Stimulated activated CD8-positive, alpha-beta memory T cell treated with anti-CD3 and anti-CD28 coated beads, Interleukin-2, amount 100 ng/mL, for 1 hour (primary cell): ENCODE measurements at places on chromosomes 3 and 15.

DNA sequence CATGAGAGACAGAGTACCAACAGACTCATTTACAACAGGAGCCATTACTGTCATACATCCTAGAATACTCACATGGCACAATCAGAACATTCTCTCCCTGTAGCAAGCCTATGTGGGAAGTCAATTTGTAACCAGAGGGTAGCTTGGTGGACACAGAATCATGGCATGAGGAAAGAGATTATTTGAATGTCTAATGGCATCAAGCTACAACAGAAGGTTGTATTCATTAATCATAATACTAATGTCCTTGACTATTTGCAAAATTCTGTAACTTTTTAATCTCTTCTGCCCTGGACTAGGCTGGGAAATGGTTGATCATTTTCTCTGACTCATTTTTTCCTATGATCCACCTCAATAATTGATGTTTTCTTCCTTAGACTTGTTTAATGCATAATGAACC is 345.2 kb upstream of the IL12A start:
- no peak for DNase-seq

GRCh38 chr3:108485146-108485545 is 25.2 kb downstream of the MYH15 start:
- DNase-seq, result no peak

DNA sequence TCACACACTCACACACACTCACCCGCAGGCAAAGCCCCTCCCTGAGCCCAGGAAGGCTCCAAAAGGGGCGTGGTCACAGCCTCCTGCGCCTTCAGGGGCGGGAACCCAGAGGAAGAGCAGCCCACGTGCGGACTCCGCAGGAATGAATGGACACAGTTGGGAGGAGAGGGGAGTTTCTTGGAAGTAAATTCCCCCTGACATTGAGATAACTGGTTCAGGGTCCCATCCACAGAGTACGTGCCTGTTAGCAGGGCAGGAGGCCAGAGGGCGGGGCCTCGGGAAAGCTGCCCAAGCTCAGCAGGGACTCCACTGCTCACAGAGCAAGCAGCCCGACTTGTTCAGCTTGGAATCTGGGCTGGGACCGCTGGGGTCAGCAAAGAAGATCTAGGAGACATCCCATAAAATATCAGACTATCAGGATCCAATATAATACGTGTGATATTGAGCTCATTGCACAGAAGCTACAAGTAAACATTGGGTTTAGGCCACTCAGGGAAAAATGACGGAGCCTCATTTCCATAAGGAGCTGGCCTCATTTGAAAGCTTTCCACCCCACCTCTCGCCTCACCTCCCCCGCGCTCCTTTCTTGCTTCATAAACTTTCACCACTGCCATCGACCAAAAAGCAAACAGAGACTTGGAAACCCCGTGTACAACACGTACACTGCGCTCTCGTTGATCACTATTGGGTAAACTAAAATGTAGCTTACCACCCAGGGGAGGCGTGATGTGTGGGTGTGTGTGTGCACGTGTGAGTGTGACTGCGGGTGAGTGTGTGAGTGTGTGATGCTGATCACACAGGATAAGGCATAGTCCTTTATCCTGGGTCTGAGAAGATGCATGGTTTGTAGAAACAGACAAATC is 36.0 kb downstream of the TM2D3 start:
- no peak for DNase-seq

DNA sequence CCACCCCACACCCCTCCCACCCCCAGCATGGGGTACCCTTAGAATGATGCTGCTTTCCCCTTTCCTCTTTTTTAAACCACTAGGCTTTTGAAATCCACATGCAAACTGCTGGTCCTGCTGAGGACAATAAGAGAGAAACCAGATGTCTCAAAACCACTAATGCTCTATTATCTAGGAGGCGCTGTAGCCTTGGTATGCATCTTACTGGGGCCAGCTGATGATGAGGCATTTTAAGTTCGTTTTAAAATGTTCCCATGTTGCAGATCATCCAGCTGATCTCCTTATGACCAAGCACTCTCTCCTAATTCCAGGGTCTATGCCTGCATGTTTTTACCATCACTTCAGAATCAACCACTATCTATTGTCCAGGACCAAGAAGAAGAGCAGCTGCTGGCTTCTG is 1.3 kb downstream of the NME9 start:
- no peak for DNase-seq
